ENCODE measurements at places on chromosomes 11 and 22. TPM values are rescaled to one million over a fixed set of nuclear protein-coding genes. Genes with fewer than 3 reads are reported as not detected.

- DNase-seq, result peak; percentile 86
Measured at GRCh38 chr11:119323532-119324033, 6.7 kb upstream of the MCAM start.

DNA sequence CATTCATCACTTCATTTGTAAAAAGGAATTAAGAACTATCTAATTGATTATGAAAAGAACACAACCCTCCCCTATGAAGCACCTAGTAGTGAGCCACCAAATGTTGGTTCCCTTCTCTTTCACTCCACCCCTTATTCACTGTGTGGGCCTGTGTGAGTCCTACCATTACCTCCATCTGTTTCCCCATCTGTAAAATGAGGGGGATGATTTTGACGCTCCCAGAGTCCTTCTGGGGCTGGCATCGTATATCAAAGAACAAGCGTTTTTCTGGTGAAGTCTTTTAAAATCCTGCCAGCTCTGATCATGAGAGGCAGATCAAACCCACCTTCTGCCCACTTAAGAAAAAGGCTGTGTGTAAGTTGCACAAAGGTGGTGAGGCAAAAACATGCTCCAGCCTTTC, 96.6 kb upstream of the SEZ6L start:
- no peak for DNase-seq

DNA sequence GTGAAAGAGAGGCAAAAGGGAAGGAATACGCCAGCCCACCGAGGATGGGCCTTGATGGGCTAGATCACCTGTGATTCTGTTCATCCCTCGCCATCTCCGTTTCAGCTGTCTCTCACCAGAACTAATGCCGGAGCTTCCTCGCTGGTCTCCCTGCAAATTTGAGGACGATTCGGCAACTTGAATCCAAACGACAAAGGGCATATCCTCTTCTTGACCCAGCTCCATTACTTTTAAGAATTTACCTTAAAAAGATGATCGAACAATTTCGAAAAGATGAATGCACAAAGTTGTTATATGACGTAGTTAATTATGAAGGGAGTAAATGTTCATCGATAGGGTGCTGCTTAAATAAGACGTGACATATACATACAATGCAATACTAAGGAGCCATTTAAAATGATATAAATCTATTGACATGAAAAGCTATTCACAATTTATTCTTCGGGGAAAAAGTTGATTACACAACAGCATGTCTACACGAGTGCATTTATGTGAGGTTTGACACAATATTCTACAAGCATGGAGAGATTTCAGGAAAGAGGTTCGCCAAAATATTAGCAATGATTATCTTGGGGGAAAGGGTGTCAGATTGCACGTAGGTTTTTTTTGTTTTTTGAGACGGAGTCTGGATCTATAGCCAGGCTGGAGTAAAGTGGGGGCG, 937 bp upstream of the FAM168A start:
- DNase-seq, result no peak

DNA sequence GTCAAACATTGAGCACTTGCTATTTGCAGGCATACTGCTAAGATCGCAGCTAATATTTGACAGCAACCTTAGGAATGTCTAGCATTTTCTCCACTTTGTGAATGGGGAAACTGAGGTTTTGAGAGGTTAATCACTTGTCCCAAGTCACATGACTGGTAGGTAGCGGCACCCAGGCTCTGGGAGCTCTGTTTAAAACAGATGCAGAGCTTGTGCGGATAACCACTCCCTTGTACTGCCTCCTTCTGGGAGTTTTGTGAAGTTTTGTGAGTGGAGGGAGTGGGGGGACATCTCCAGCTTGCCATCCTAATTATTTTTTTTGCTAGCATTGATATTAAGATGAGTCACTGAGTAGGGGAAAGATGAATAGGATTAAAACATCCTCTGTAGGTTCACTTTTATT, 134.7 kb downstream of the GRIK4 start:
- no peak for DNase-seq

- DNase-seq, result no peak
Measured at GRCh38 chr22:38623351-38623750, 32.8 kb downstream of the FAM227A start.

DNA sequence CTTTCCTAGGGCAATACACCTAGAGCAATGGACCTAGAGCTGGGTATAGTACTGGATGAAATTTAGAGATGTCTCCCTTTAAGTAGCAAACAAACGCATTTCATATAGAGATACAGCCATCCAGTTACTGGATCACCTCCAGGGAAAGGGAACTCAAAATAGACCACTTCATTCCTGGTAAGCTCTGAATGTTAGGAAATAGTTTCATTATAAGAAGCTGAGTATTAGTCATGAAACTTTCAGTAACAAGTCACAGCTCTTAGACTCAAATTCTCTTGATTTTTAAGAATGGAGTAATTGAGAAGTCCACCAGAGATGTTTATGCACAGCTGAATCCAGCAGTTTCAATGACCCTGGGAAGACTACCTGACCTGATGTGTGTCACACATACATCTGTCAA, 221.9 kb downstream of the FAM76B start:
- DNase-seq, result no peak

DNA sequence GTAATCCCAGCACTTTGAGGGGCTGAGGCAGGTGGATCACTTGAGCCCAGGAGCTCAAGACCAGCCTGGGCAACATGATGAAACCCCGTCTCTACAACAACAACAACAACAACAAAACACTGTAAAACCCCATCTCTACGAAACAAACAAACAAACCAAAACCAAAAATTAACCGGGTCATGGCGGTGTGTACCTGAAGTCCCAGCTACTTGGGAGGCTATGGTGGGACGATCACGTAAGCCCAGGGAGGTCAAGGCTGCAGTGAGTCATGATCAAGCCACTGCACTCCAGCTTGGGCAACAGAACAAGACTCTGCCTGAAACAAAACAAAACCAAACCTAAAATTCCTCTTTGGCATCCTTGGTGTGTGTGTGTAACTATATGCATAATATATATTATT, 7.0 kb upstream of the POLA2 start:
- no peak for DNase-seq

GRCh38 chr11:113505541-113506375, 30.6 kb upstream of the DRD2 start:
- peak; percentile 12 for DNase-seq

GRCh38 chr11:44957776-44958564, 7.3 kb upstream of the TP53I11 start:
- DNase-seq, result no peak

DNA sequence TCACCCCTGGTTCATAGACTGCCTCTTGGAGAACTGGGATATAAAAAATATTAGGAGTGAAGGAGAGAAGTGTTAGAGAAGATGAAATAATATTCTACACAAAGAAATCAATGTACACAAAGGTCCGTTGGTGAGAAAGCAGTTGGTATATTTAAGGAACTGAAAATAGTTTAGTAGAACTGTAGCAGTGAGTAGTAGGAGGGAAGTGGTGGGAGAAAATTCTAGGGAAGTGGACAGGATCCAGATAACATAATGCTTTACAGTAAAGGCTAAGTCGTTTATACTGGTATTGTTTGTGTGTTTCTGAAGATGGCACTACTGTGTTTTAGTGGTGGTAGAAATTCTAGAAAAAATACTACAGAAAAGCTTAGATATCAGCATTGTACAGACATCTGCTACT, 120.8 kb upstream of the CHORDC1 start:
- DNase-seq, result no peak

DNA sequence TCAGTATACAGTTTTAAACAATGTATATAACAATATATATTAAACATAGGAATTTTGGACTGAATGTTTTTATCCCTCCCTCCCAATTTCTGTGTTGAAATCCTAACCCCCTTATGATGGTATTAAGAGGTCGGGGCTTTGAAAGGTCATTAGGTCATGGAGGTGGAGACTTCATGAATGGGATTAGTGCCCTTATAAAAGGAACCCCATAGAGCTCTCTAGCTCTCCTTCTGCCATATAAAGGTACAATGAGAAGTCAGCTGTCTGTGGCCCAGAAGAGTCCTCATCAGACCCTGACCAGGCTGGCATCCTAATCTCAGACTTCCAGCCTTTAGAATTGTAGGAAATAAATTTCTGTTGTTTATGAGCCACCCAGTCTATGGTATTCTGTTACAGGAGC, 6.5 kb downstream of the NNMT start:
- DNase-seq, result no peak

DNA sequence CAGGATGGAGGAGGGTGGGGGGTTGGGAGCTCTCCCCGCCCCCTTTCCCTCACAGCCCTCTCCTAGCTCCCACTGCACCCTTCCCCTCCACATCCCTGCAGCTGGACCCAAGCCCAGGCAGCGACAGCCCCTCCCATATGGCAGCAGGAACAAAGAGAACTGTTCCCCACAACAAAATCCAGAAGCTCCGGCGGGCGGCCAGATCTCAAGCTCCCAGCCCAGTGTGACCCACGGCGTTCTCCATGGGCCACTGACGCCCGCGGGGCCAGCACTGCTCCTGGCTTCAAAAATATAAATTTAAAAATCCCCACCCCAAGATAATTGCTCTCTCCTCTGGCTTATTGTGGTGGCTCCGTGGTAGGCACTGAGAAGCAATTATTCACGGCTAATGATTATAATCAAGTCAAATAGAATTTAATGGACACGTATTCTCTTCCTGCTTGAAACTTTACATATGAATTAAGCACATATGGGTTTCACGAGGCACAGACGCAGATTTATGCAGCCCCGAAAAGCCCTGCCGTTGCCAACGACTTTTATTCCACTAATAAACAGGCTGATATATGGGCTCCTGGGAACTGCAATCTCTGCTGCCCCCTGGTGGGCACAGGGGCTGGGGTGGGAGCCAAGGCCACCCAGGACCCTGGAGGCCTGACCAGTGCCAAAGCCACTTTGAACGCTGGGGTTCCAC, 17.5 kb downstream of the MACROD1 start:
- DNase-seq, result peak; percentile 84

DNA sequence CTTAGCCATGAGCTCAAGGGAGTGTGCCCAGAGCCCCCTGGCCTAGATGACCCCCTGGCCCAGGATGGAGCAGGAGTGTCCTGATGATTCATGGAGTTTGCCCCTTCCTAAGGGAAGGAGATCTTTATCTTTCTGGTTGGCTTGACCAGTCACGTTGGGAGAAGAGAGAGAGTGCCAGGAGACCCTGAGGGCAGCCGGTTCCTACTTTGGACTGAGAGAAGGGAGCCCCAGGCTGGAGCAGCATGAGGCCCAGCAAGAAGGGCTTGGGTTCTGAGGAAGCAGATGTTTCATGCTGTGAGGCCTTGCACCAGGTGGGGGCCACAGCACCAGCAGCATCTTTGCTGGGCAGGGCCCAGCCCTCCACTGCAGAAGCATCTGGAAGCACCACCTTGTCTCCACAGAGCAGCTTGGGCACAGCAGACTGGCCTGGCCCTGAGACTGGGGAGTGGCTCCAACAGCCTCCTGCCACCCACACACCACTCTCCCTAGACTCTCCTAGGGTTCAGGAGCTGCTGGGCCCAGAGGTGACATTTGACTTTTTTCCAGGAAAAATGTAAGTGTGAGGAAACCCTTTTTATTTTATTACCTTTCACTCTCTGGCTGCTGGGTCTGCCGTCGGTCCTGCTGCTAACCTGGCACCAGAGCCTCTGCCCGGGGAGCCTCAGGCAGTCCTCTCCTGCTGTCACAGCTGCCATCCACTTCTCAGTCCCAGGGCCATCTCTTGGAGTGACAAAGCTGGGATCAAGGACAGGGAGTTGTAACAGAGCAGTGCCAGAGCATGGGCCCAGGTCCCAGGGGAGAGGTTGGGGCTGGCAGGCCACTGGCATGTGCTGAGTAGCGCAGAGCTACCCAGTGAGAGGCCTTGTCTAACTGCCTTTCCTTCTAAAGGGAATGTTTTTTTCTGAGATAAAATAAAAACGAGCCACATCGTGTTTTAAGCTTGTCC, 14.3 kb downstream of the ADORA2A start:
- no peak for DNase-seq

DNA sequence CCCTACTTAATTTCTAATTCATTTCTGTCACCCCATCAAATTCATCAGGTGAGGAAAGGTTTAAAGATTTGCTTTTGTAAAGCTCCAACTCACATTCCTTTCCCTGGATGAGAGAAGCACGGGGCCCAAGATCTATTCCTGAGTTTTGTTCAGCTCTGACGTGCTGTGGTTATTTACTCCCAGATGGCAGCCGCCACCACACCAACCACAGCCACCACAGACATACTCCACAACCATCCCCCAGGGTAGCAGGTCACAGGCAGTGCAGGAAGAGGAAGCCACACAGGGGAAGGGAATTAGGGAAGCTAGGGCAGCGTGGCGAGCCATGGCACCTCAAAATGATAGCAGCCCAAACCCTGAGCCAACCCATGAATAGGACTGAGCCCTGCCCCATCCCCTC, 63.5 kb upstream of the CSNK2A3 start:
- DNase-seq, result no peak

DNA sequence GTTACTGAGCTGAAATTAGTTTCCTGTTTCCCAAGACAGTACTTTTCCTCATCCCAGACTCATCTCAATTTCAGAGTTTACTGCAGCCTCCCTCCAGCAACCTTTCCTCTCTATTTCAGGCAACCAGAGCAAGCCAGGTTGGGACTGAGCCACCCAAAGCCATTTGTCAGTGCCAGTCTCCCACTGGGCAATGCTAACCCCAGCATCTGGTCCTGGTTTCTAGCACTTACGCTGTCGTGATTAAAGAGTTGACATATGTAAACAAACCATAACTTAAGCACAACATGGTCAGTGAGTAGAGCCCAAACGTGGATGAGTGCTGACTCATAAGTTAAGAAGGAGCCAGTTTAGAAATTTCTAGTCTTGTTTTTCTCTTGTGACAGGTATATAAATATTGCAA, 119.6 kb upstream of the BLID start:
- DNase-seq, result no peak

DNA sequence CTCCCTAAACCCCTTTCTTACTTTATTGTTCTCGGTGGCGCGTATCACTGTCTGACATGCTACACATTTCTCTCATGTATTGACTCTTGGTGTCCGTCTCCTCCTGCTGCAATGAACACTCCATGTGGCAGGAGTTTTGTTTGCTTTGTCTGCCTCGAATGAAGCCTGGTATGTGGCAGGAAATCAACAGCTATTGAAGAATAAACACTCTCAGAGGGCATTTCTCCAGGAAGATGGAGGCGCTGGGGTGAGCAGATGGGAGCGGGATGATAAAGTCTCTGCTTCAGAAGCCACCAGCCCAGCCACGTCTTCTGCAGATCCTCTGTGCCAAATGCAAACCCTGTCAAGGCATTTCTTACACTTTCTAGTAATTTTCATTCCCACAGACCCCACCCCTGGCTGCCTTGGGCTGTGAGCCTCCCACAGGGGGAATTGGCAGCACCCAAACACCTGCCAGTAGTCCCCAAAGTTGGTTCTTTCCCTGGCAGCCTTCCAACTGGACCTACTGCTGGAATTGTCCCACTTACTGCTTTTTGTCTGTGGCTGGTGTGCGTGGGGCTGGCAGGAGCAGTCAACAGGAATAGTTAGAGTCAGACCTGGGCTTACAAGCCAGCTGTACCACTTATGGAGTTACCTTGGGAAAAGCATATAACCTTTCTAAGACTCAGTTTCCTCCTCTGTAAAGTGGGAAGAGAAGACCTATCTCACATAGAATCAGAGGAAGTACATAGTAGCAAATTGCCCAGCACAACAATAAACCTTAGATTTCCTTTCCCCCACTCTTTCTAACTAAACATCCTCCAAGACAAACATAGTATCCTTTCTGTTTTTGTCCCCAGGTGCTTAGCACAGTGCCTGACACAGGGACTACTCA, 13.3 kb upstream of the IL10RA start:
- no peak for DNase-seq

The MRPL21 gene
- polyA plus RNA-seq, result 61.2 TPM

The AIFM3 gene
- polyA plus RNA-seq, result 0.68 TPM

The TREH gene
- polyA plus RNA-seq, result 2.0 TPM

The MUC5AC gene
- 0.03 TPM for polyA plus RNA-seq

The KIF18A gene
- polyA plus RNA-seq, result 17.8 TPM

The PANX3 gene
- polyA plus RNA-seq, result not detected

The CTSC gene
- 223 TPM for polyA plus RNA-seq

The CDCA5 gene
- 23.1 TPM for polyA plus RNA-seq

All from left kidney (tissue), 8 donors.